ENCODE measurements at places on chromosomes 4 and X. TPM values are rescaled to one million over a fixed set of nuclear protein-coding genes. Genes with fewer than 3 reads are reported as not detected.

- DNase-seq = no peak
Observed at GRCh38 chr4:33381816-33382215, 2661.6 kb downstream of the PCDH7 start.

- no peak for DNase-seq
Observed at GRCh38 chrX:31331928-31332327, 260.1 kb upstream of the FTHL17 start.

- DNase-seq = no peak
Observed at GRCh38 chr4:157080605-157081004, 4.7 kb downstream of the GLRB start.

GRCh38 chrX:70254909-70255308, 5.1 kb downstream of the P2RY4 start:
- DNase-seq = no peak

GRCh38 chr4:122633211-122633610, 12.3 kb upstream of the IL21 start:
- no peak for DNase-seq

DNA sequence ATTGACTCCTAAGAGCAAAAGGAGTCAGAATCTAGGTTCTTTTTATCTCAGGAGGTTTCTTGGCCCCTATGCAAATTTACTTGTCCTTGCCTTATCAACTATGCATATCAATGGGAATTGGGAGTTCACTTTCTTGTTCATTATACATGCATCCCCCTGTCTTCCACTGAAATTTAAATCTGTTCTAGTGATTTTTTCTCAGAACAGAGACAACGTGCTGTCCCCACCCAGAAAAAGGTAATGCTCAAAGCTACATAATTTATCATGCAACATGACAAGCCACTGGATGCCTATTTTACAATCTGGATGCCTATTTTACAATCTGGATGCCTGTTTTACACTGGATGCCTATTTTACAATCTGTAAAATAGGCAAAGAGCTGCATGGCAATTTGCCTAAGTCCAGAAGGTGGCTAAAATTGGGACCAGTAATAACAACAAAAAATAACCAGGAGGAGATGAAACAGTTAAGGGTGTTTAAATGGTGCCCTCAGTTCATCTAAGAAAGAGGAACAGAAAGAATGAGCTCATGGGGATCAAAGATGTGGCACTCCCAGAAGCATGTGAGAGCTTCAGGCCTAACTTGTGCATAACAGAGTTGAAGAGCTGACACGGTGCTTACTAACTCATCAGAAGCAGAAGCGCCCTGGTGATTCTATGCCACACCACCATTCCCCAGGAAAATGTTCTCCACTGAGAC, 537.8 kb upstream of the BOD1L1 start:
- DNase-seq = no peak

- peak; percentile 8 for DNase-seq
Observed at GRCh38 chrX:80648023-80648422, 161.7 kb downstream of the BRWD3 start.

GRCh38 chr4:150215601-150216000, 137.4 kb downstream of the DCLK2 start:
- DNase-seq = peak; percentile 22

DNA sequence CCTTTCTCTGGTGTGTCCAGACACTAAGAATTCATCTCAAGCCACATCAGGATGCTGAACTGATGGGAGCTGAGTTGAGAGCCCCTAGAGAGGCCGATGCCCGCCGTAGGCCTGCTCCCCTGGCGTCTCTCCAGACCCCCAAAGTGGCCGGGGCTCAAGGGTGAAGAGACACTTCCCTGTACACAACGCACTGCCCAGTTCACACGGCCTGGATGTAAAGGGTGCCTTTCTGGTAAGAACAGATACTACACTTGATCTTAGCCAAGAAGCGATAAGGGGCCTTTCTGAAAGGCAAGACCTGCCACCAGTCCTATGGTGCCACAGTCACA, 5.1 kb upstream of the TREX2 start:
- DNase-seq = no peak

DNA sequence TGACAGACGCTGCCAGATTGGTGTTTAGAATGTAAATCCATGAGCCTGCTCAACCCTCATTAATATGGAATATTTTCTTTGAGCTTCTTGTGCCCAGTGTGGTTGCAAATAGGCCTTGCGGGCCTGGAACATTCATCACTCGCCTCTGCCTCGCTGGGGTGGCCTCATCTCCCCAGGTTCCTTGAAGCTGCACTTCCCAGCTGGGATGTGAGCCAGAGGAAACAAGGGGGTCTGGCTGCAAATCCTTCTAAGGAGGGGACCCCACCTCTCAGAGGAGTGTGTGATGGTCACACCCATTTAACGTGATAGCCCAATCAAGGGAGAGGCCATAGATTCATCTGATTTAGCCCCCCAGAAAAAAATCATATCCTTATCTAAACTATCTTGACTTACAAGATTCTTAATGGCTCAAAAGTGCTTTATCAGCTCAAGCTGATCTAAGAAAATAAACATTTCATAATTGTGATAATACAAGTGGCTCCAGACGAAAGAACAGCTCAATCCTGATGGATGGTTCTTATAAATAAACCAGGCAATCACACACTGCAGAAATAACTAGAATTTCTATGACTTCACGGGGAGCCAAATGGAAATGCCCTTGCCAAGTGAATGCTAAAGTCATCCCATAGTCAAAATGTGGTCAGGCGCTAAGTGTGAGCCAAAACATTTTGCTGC, 189.9 kb downstream of the PTTG2 start:
- peak; percentile 72 for DNase-seq

GRCh38 chr4:138639018-138639741, 376.4 kb upstream of the NOCT start:
- no peak for DNase-seq

- DNase-seq = peak; percentile 96
Observed at GRCh38 chr4:121696581-121697461, at the start of gene ANXA5. TSS of gene ANXA5 (minus strand) at chr4:121696980. CDS start at chr4:121696589, 391 bp downstream.

DNA sequence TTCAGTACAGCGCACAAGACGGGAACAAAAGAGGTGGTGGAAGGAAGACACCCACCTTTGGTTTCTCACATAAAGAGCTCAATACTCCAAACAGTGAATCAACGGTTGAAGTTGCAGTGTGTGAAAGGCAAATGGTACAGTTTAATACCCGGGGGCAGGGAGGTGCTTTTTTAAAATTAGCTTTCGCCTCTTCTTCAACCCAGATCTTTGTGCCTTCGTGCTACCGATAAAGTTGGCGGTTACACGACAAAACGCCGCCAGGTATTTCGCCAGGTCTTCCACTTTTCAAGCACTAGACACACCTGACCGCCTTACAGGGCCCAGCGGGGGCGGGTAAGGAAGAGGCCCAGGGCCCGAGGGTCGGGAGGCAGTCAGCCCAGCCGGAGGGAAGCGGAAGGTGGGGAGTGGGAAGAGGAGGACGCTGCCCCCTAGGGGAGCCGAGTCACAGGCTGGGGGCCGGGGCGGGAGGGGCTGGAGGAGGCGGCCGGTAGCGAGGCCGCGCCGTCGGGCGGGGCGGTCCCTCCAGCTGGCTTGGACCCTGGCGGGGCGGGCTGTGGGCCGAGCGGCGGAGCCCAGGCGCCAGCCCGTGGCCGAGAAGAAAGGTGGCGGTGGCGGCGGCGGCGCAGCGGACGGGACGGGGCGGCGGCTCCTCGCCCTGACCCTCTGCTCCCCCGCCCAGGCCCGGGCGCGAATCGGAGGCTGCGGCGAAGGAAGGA, 16.0 kb downstream of the UTP3 start:
- DNase-seq = peak; percentile 96

DNA sequence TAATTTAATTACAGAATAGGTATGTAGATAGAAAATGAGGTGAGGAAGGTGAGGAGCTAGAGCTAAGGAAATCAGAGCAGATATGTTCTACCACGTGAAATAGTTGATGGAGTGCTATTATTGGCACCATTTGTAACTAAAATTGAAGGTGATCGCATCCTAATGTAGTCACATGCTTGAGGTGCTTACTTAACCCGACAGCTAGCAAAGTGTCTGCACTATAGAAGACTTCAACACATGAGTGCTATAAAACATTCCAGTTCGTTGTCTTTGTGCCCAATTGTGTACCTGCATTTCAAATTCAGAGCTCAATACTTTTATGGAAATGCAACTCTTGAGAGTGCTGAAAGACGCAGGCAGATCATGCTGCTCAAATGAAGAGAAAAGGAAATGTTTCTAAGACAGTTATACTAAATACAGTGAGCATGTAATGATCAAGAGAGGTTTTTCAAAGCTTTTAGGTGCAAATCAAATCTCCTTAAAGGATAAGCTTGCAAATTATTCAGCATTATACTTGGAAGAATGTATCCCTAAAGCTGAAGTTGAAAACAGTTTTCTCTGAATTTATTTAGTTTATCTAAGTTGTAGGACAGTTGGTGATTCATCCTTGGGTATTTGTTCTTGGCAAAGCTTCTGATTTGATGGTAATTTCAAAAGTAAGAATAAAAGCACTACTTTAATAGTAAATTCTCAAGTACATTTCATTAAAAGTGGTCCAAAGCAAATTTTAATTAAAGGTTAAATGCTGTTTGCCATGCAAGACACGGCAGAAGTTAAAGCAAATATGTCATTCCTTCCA, 223.9 kb upstream of the EPHA5 start:
- DNase-seq = no peak

DNA sequence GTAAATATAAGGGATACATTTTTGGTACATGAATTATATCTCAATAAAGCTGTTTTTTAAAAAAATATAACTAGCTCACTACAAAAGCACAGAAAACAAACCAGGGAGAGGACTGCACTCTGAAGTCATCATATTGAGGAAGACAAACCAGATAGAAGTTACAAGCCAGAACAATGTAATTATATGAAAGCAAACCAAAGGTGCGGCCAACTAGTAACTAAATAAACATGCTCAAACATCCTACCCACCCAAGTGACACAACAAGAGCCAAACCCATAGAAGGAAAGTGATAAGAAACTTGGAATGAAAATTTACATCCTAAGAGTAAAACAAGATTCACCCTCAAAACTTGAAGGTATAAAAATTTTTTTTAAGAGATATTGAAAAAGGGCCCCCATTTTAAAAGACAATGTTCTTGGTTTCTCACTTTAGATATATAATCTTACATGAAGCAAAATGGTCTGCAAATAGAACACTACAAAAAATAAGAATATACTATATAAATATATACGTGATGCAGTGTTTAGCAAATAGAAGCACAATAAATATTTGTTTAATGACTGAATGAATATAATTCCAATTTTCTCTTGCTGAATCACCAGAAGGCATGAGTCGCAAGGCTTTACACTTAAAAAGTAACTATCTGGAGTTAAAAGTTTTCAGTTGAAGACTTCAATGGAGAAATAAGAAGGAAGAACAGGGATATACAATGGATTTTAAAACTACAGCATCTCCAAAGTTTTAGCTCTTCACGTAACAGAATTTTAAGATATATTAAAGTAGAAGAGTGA, 4.0 kb upstream of the SH3D19 start:
- peak; percentile 46 for DNase-seq

DNA sequence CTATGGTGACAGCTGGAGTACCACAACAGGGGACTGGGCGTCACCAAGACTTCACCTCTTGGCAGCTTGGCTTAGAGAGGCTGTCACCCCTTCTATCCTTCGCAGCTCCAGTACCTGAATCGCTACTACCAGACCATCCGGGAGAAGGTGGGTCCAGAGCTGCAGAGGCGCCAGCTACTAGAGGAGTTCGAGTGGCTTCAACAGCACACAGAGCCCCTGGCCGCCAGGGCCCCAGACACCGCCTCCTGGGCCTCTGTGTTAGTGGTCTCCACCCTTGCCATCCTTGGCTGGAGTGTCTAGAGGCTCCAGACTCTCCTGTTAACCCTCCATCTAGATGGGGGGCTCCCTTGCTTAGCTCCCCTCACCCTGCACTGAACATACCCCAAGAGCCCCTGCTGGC, 11.6 kb upstream of the SASH3 start:
- DNase-seq = no peak

GRCh38 chr4:112296949-112297880, at the start of gene ALPK1:
TSS of gene ALPK1 (plus strand) at chr4:112297369.
- no peak for DNase-seq

DNA sequence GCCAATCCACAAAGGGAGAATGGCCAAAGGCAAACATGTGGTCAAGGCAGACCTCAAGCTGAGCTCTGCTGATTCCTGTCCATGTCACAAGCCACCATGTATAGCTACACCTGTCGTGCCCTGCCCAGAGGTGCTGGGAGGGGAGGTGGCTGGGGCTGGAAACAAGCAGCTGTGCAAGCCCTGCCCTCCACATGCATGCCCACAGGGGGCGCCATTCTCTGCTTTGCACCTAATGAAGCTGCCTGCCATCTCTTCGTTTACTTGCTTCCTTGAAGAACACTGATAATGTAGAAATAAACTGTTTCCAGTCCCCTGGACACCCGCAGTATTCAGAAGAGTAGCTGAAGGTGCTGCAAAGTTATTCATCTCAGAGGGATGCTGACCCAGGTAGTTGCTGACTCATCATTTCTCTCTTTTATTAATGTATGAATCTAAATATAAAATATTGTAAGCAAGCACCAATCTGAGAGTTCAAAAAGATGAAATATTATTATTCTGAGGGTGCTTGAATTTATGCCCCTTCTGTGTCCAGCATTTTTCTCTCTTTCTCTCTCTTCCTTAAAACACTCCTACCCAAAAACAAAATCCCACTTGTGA, 278.6 kb downstream of the ADGRA3 start:
- peak; percentile 27 for DNase-seq

GRCh38 chr4:113919611-113920010, 59.8 kb downstream of the ARSJ start:
- DNase-seq = no peak

DNA sequence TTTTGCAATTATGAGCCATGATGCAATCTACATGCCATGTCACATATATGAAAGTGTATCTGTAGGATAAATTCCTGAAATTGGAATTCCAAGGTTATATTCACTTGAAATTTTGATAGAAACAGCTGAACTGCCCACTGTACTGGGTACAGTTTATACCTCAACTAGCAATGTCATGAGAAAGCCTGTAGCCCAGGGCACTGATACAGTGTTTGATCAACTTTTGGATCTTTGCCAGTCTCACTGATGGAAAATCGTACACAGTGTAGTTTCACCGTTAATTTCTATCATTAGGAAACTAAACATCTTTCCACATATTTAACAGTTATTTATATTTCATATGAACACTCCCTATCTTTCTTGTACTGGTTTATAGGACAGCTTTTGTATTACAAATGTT, 34.2 kb downstream of the TAPT1 start:
- DNase-seq = no peak

DNA sequence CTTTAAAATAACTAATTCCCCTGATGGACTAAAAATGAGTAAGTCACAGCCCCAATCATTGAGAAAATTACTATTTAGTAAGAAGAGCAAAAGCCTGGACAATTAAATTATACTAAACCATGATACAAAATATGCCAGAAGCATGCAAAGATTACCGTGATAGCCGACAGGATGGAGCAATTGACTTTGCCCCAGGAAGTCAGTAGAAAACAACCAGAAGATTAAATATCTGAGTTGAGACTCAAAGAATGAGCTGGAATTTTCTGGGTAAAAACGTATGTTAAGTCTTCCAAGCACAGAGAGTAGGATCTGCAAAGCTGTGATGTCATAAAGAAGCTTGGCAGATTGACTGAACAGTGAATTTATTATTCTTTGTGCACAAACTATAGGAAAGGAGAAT, 816.1 kb upstream of the TENM3 start:
- DNase-seq = no peak

Gene PAGE2
- polyA plus RNA-seq = not detected

Gene MAGEC2
- polyA plus RNA-seq = not detected

Gene UXT
- 176 TPM for polyA plus RNA-seq

Gene GLUD2
- polyA plus RNA-seq = 0.18 TPM

Gene MAGEB2
- not detected for polyA plus RNA-seq

Gene AR
- 0.55 TPM for polyA plus RNA-seq

Gene RPS6KA6
- 0.81 TPM for polyA plus RNA-seq

Measured in stomach (tissue), 19 donors.